BJ (cell line): ENCODE measurements at places on chromosomes 1 and 21. TPM values are rescaled to one million over a fixed set of nuclear protein-coding genes. Genes with fewer than 3 reads are reported as not detected.
A peak's percentile ranks its signal among the peaks of the same experiment; 100 is the strongest.

UBL4B gene
- 22.9 and 34.8 TPM in 2 replicates for polyA plus RNA-seq

DNA sequence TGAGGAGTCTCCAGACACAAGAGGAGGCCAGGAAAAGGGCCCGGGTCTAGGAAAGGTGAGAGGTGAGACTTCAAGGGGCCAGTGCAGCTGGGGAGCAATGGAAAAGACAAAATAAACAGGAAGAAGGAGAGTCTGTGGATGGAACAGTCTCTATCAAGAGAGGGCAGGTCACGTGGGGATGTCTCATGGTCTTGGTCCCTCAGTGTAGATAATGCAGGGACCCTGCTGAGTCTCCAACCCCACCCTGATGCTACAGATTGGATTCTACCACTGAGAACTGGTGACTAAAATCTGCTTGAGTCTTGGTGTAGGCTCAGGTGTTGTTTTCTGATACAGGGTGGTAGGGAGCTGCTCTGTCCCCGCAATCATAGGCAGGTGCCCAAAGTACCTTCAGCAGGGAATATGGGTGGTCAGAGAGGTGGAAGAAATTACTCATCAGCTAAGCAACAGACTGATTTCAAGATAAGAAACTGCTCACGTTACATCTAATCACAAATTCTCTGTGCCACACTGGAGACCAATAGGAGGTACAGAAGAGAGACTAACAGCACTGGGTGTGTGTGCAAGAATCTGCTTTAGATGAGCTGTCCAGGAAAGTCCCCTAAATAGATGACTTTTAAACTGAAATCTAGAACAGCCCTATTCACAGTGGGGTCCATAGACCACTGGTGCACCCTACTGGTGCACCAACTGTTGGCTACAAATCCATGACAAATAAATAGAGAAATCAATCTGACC, 101.5 kb upstream of the TLR5 start:
- DNase-seq: no peak

DNA sequence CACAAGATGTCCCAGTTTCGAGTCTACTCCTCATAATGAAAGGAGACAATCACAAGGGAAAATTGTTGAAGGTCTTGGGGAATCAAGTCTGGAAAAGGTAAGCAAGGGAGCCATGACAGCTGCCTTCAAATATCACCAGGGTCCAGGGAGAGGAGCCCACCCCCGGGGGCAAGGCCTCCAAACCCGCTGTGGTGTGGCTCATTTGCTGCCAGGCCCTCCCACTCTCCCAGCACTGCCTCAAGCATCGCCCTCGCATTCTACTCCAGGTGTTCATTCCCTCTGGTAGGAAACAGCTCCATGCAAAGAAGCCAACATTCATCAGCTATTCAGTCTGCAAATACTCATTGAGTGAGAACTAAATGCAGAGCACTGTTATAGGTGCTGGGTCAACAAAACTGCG, 8.6 kb downstream of the S100A9 start:
- no peak for DNase-seq

FCER1G gene
- 0.38 and 0.47 TPM in 2 replicates for polyA plus RNA-seq

DNA sequence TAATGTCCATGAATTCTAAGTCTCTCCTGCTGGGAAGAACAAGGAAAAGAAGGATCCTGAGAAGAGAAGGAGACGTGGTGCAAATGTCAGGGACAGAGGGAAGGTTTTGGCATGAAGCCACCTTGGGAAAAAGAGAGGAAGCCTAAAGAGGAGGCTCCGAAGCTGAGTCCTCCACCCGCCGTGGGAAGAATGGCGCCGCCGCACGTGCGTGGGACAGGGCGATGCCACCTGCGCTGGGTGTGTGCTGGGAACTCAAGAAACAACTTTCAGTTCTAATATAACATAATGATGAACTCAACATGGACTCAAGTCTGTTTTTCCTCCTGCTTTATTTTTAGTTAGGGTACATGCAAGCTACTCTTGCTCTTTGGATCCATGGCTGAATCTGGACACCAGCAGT, 362.3 kb upstream of the RUNX1 start:
- DNase-seq: no peak

- peak; percentile 40 for DNase-seq
These were observed 27.3 kb downstream of the EIF4G3 start for GRCh38 chr1:21149430-21149854.

DNA sequence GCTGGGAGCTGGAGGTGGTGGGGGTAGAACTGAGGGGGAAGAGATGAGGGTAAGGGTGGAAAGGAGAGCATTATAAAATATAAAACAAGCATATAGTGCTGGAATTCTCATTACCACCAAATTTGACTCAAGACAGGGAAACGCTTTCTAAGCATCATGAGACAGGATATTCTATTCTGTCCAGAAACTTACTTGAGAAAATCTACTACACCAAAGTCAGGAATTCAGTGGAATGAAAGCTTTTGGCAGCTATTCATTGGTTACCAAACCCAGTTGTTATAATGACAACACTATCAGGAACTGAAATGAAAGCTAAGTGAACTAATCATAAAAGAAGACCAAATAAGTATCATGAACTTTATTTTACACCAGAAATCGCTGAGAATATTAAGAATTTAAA, 14.5 kb downstream of the AIDA start:
- peak; percentile 16 for DNase-seq

DNA sequence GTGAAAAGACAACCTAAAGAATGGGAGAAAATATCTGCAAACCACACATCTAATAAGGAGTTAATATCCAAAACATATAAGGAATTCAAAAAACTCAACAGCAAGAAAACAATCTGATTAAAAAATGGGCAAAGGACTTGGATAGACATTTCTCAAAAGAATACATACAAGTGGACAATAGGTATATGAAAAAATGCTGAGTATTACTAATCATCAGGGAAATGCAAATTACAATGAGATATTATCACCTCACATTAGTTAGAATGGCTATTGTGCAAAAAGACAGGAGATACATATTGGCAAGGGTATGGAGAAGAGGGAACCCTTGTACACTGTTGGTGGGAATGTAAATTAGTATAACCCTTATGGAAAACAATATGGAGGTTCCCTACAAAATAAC, 44.9 kb downstream of the TRMT1L start:
- DNase-seq: no peak

PLA2G2D gene
- not detected in 2 replicates for polyA plus RNA-seq

DNA sequence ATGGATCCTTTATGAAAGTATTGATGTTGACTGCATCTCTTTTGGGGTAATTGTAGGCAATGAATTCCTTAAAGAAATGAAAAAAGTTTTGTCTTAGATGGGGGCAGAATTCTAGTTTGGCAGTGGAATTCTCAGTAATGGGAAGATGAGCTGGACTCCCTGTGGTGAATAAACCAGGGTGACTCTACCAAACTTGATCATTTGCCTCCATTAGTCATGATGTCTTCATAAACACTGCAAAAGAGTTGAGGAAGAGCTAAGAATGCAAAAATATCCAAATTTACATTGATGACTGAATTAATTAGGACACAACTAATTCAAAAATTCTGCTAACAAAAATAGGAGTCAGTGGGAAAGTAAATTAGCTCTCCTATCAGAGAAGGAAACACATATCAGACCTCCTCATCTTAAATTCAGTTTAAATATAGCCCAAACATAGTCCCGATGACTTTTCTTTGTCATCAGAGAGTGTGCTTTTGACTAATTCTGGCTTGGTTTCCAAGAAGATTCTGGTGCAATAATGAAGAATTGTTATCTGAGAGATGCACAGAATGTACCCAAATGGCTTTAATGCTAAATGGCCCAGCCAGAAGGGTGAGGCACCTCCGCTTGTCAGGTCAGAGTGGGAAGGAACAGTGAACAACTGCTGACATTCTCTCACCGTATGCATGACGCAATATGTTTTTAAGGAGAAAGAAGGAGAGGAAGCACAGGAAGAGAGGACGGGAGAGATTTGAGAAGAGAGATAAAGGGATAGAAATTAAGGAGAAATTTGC, 525.1 kb downstream of the LMO4 start:
- DNase-seq: no peak

DNA sequence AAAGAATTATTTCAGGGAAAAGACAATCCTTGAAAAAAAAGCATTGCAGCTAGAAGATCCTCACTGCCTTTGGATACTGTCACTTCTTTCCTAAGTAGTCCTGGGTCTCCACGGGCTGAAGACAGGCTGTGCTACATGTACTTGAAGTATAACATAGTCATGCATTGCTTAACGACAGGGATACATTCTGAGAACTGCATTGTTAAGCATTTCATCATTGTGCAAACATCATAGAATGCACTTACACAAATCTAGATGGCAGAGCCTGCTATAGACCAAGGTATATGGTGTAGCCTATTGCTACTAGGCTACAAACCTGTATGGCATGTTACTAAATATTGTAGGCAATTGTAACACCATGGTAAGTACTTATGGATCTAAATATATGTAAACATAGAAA, 54.0 kb downstream of the KIAA0040 start:
- no peak for DNase-seq

DNA sequence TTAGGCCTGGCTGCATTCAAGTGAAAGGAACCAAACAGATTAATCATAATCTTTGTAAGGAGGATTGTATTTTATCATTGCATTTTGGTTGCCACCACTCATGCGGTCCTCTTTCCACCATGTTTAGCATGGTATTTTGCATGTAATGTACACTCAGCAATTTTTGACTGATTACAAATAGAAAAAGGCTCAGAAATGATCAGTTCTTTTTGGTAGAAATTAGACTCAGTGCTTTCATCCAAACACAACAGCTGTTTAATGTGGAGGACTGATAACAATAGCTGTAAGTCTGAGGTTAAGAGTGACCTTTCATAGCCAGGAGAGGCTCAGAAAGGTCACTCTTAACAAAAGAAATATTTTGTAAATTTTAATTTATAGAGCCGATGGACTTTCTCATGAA, 25.3 kb upstream of the DPH5 start:
- DNase-seq: no peak

IFI44L gene
- 0.28 and 1.1 TPM in 2 replicates for polyA plus RNA-seq

DNA sequence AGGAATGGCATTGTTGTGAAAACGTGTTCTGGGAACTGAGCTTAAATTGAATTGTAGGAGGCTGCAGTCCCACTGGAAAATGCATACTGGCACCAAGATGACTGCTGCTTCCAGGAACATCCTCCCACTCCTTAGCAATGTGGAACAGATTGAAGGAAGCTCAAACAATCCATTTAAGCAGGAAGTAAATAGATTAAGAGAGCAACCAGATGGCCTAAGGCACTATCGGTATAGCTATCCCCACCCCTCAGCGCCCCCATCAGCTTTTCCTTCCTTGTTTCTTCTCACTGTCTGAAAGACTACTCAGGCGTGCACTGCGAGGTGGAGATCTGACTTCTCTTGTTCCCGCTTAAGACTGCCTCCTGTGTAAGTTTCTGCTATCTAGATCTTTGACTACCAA, 4.0 kb upstream of the IFI16 start:
- DNase-seq: no peak

DNA sequence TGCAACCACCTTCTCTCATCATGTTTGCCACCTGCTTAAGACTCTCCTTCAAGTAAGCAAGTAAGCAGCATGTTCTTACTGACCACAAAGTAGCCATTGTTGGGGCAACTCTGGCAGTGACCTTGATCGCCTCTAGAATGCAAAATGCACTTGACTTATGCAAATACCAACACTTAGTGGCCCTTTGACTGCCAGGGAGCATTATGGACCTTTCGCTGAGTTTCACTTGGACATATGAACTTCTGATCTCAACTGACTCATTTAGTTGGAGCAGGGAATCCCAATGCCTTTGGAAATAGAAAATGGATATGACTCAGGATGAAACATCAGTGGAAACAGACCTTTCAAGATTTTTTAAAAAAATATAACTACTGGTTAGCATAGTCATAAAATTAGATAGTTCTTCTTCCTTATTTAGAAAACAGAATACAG, 6.1 kb upstream of the PLA2G5 start:
- peak; percentile 72 for DNase-seq

- no peak for DNase-seq
These were observed 8.4 kb downstream of the C1orf226 start for GRCh38 chr1:162389971-162390370.

DNA sequence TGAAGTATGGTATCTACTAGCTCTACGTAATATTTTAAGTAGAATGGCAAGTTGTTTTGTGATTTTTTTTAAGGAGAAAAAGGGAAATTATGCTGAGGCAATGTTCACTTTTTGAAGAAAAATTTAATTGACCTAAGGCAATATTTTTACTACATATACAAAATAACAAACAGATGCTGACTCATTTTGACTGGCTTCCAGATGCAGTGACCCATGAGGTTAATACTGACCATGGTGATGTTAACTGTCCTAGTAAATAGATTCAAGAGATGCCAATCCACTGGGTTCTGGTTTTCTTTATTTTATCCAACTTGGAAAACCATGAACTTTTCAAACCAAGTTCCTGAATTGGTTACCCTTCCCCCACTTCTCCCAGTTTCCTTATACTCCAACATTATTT, 154.9 kb downstream of the CRB1 start:
- peak; percentile 70 for DNase-seq

DNA sequence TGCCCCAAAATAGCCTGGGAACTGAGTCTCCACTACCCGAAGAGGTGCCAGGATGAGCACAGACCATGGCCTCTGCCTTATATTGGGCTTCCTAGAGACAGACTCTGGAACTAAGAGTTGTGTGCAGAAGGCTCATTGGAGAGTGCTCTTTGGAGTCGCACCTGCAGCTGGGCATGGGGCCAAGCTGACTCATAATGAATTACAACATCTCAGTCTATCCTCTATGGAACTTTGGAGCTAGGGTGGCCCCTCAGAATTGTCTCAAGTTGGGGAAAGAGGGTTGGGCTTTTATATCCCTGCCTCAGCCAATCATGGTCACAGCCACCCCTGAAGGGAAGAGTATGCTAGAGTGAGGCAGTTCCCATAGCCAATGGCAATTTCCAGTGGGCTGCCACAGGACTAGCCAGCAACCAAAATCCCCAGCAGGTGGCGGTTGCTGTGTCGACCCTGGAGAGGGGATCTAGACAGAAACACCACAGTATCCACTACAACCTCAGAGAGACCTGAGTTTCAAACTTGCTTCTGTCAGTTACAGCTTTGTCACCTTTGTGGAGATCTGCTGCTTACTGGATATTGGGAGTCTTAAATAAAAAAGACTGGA, 93.8 kb downstream of the DMRTA2 start:
- DNase-seq: no peak

CCDC27 gene
- polyA plus RNA-seq: not detected in 2 replicates

- DNase-seq: no peak
These were observed 163.9 kb downstream of the LYPLAL1 start for GRCh38 chr1:219337588-219337987.

ATXN7L2 gene
- polyA plus RNA-seq: 5.7 and 8.7 TPM in 2 replicates

- no peak for DNase-seq
These were observed 383.7 kb downstream of the ZP4 start for GRCh38 chr1:237507005-237507404.

DNA sequence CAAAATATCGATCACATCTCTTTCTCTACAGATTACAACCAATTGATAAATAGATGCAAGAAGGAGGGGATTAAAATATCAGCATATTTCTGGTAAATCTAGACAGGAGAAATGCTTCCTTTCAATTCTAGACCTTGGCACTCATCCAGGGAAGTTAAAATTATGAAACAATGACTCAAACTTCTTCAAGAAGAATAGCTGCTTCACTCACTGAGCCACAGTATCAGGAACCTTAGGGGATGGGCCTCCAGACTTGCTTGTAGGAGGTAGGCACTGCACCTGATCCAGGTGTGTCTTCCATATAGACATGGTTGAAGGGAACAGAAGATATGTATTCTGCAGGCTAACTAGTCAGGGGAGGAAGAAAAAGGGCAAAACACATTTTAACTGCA, 9.8 kb downstream of the SLAMF7 start:
- no peak for DNase-seq

CD101 gene
- polyA plus RNA-seq: 0.12 TPM in 1 of 2 replicates, not detected in the other

GRCh38 chr1:36322786-36323635, 434 bp downstream of the EVA1B start:
- no peak for DNase-seq

BGLAP gene
- polyA plus RNA-seq: 0.26 and 0.50 TPM in 2 replicates

GRCh38 chr21:28309596-28309995, 683.1 kb downstream of the LTN1 start:
- no peak for DNase-seq
